ENCODE measurements at places on chromosomes 16 and 17. TPM values are rescaled to one million over a fixed set of nuclear protein-coding genes. Genes with fewer than 3 reads are reported as not detected.

DNA sequence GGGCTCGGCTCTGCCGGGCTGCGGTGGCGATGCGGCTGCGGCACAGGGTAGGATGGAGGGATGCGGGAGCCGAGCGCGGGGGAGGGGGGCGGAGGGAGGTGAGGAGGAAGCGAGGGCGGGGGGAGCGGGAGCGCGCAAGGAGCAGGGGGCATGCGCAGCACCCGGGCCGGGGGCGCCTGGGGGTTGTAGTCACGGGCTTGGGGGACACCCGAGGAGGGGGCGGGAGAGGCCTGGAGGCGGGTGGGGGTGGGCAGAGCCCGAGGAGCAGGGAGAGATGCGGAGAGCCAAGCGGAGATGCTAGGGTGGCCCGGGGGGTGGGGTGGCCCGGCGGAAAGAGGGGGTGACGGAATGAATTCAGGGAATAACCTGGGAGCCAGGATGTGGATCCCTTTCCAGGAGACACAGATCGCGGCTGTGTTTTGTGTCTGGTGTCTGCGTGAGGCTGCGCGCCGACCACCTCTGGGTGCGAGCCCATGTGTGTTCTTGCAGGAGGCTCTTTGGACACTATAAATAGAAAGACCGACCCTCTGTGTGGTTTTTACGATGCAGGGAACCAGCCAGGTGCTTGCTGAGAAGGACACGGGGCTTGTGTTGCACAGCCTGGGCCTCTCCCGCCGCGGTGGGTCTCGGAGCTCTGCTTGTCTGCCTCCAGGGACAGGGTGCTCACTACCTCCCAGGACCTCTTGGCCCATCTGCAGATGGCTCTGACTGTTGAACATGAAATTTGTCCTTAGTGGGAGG is at the start of gene STX1B:
Gene STX1B, minus strand, starts transcription at position 54 of the 741 bp plus-strand sequence. CDS start 242 bp downstream, outside the sequence.
- DNase-seq, result no peak
- no peak within 1 kb of the TSS for H3K4me3 ChIP-seq
- no peak within 1 kb of the TSS for H3K27ac ChIP-seq
- peaks cover 83% of the 10 kb centered on the region for H3K27me3 ChIP-seq
- H3K36me3 ChIP-seq, result peaks cover 2% of the 10 kb centered on the region
- H3K4me1 ChIP-seq, result peaks cover 9% of the 10 kb centered on the region

DNA sequence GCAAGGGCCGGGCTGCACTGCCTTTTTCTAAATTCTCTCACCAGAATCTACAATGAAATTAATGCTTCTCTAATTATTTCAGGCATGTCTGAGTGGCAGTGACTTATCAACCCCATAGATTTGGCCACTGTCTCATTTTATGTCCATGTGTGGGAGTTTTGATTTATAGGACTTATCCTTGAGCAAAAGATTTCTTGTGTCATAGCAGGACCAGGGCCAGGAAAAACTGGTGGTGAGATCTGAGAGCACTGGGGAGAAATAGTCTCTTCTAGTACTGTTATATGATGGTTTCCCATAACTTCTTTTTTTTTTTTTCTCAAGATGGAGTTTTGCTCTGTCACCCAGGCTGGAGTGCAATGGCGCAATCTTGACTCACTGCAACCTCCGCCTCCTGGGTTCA is 1.5 kb upstream of the KRT23 start:
- DNase-seq, result no peak
- H3K27ac ChIP-seq, result peak overlapping the region; percentile 96
- peaks cover 54% of the 10 kb centered on the region for H3K36me3 ChIP-seq
- H3K27me3 ChIP-seq, result no peaks in the 10 kb centered on the region

GRCh38 chr17:44602390-44602789 is 45.1 kb downstream of the FZD2 start:
- peaks cover 22% of the 10 kb centered on the region for H3K4me1 ChIP-seq
- H3K4me3 ChIP-seq, result no peak overlapping the region
- no peaks in the 10 kb centered on the region for H3K36me3 ChIP-seq
- H3K27ac ChIP-seq, result no peak overlapping the region
- DNase-seq, result peak; percentile 41
- H3K27me3 ChIP-seq, result peaks cover 10% of the 10 kb centered on the region

DNA sequence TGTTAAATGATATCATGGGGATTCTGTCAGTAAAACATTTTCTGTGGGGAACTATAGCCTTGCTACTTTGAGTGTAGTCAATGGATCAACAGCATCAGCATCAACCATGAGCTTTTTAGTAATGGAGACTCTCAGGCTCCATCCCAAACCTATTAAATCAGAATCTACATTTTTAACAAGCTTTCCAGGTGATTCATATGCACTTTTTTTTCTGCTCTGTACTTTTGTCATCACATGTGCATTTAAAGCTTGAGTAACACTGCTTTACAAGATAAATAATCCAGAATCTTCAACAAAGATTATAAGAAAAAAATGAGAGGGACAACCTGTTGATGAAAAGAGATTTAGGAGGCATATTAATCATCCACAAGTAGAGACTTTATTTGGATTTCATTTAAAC is 23.5 kb downstream of the NUP93 start:
- no peaks in the 10 kb centered on the region for H3K4me1 ChIP-seq
- no peak overlapping the region for H3K27ac ChIP-seq
- DNase-seq, result no peak
- no peak overlapping the region for H3K4me3 ChIP-seq
- no peaks in the 10 kb centered on the region for H3K27me3 ChIP-seq
- peaks cover 3% of the 10 kb centered on the region for H3K36me3 ChIP-seq

DNA sequence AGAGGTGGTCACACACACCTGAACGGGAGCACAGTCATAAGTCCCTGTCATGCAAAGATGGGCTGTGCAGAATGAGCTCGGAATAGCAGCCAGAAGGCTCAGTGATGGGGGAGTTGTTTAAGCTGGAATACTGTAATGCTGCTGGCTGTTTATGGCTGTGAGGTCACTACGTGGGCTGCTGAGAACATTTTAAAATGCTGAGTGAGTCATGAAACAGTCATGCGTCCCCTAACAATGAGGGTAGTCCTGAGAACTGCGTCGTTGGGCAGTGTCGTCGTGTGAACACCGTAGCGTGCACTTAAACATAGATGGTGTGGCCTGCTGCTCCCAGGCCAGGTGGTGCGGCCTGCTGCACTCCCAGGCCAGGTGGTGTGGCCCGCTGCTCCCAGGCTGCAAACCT is 39.7 kb downstream of the TBCD start:
- H3K36me3 ChIP-seq, result peaks cover 9% of the 10 kb centered on the region
- no peak overlapping the region for H3K27ac ChIP-seq
- DNase-seq, result no peak
- H3K27me3 ChIP-seq, result no peaks in the 10 kb centered on the region

NPTX1 gene
- total RNA-seq, result 0.21 TPM

DNA sequence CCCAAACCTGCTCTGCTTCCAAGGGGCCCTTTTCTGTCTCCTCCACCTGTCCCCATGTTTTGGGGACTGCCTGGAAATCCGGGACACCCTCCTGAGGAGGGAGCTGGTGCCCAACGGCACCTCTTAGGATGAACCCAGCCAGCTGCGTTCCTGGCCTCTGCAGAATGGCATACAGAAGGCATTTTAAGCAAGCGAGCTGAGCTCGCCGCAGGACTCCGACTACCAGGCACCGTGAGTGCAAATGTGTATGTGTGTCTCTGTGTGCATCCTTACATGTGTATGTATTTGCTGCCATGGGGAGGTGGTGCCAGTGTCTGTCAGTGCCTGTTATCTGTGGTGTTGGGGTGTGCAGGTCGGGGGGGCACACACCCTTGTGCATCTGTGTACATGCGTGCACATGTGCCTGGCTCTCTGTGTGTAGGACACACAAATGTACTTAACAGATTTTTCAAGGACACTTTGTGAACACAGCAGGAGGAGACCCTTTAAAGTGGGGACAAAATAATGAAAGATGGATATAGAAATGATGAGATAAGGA is 39.3 kb downstream of the ABAT start:
- no peak overlapping the region for H3K27ac ChIP-seq
- no peak overlapping the region for H3K4me3 ChIP-seq
- DNase-seq, result no peak
- H3K4me1 ChIP-seq, result no peaks in the 10 kb centered on the region
- H3K27me3 ChIP-seq, result peaks cover 14% of the 10 kb centered on the region

Measured in Calu3 (cell line).